ENCODE measurements at places on chromosomes 5 and 9.

DNA sequence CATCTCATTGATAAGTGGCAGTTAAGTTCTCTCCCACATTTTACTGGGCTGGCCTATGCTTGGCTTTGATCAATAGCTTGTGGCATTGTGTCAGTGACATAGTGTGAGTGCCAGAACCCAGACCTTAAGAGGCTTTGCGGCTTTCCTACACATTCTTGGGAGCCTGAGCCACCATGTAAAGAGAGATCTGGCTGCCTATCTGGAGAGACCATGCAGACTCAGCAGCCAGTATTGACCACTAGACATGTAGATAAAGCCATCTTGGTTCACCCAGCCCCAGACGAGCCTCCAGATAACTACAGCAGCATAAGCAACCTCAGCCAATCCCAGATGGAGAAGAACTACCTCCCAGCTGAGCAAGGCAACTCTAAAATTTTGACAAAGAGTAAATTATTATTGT is 28.6 kb downstream of the C9orf153 start:
- no peak for DNase-seq

DNA sequence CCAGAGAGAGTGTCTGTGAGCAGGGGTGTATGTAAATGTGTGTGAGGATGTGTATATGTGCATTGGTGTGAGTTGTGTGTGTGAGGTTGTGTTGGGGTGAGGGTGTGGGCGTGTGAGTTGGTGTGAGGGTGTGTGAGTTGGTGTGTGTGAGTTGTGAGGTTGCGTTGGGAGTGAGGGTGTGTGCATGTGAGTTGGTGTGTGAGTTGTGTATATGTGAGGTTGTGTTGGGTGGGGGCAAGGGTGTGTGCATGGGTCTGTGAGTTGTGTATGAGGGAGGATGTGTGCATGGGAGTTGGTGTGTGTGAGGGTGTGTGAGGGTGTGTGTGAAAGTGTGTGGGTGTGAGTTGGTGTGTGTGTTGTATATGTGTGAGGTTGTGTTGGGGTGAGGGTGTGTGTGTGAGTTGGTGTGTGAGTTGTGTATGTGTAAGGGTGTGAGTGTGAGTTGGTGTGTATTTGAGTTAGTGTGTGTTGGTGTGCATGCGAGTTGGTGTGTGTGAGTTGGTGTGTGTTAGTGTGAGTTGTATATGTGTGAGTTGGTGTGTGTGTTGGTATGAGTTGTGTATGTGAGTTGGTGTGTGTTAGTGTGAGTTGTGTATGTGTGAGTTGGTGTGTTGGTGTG is 161.6 kb upstream of the IER5L start:
- DNase-seq: no peak

DNA sequence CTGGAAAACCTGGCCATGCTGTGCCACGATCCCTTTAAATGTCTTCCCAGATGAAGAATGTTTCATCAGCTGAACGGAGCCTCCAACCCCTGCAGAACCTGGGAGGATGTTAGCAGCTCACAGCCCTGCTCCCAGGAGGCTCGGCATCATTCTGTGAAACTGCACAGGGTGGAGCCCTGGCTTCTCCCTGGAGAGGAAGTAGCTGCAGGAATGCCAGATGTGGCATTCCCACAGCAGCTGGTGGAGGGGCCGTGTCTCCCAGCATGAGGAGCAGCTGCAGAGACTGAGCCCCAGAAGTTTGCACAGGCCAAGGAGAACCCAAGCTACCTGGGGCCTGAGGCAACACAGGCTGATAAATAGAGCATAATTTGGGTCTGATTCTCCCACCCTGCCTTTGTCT is 165.8 kb upstream of the MAP3K1 start:
- DNase-seq: no peak

- DNase-seq: no peak
These were observed 39.3 kb upstream of the DAB2 start for GRCh38 chr5:39464088-39464487.

DNA sequence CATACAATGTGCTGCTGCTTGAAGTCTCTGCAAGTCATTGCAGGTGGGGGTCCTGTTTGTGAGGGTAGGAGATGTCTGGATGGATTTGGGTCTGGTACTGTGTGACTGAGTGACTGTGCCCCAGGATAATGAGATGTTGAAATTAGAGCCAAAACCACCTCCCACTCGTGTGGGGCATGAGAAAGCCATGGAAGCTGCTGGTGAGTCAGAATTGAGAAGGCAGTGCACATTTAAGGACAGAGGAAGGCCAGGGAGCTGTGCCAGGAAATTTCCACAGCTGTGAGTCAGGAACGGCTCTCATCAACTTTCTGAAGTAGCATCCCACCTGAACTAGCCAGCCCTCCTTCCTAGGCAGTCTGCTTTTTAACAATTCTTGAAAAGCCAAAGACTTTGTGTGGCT is 229.8 kb downstream of the DRD1 start:
- DNase-seq: peak; percentile 3

GRCh38 chr5:158841481-158842276 is 258.0 kb downstream of the EBF1 start:
- no peak for DNase-seq

DNA sequence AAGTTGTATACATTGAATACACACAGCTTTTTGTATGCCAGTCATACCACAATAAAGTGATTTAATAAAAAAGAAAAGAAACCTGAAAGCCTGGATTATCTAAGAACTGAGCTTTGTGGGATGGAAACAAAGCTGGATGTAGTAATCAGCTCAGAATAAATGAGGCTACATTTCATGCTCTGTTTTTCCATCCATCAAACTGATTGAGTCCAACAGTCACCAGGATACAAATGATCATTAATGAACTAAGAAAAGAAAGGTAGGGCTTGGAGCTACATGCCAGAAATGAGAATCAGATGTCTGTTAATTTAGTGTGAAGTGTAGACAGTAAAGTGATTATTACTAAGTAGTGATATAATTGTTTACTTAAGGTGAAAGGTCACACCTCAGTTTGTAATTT is 109.8 kb upstream of the TARS1 start:
- no peak for DNase-seq

- DNase-seq: no peak
These were observed 39.5 kb upstream of the GRHPR start for GRCh38 chr9:37382982-37383357.

DNA sequence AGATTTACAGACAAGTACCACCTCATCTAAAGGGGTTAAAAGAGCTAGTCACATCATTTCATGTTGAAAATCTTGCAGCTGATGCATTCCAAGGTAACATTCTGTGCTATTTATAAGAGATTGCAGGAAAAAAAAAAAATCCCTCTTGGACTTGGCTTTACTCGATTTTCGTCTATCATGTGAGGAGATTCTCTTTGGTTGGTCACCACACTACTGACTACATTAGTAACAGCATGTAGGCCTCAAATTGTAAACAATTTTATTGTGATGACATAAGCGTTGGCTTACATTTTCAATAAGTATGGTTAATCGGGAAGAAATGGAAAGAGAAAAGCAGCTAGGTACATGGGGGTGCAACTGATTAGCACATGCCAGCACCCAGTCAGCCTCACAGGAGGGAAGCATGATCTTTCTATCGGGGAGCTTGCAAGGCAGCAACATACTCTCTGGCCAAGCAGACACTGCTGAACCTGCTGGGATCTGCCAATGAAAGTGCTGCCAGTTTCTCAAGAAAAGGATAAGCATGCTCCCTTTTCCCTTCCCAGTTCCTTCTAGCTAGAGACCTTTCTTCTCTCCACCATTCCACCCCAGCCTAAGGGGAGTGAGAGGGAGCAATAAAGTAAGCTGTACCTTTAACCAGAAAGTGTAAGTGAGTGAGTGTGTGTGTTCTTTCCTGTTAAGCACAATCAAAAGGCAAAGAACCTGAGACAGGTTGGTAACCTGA is 7.5 kb downstream of the NREP start:
- peak; percentile 59 for DNase-seq

- no peak for DNase-seq
These were observed 28.8 kb upstream of the CAVIN4 start for GRCh38 chr9:100549048-100549447.

- DNase-seq: no peak
These were observed 118.9 kb upstream of the S1PR3 start for GRCh38 chr9:88872192-88872946.

GRCh38 chr5:173041881-173042762 is 14.0 kb upstream of the CREBRF start:
- peak; percentile 29 for DNase-seq

- DNase-seq: peak; percentile 43
These were observed 356.3 kb downstream of the MAT2B start for GRCh38 chr5:163861670-163862069.

DNA sequence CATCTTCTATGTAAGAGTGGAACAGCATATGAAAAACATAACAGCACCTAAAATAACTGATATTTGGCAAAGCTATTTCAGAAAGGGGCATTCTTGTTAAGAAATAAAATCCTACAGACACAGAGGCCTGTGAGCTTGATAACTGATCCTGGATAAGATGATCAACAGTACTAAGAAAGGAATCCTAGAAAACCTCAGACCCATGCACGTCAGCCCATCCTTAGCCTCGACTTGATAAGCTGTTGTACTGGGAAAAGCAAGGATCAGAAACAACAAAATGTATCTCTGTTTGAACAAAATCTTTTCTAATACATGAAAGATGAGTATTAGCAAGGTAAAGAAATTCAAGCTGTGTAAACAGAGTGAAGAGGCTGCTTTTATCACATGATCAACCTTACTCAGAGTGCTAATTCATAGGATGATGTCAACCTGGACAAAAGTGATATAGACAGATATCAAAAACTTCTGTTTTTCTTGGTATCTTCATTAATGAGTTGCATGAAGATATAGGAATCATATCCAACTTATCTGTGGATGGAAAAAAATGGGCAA is 15.2 kb downstream of the LIFR start:
- no peak for DNase-seq

DNA sequence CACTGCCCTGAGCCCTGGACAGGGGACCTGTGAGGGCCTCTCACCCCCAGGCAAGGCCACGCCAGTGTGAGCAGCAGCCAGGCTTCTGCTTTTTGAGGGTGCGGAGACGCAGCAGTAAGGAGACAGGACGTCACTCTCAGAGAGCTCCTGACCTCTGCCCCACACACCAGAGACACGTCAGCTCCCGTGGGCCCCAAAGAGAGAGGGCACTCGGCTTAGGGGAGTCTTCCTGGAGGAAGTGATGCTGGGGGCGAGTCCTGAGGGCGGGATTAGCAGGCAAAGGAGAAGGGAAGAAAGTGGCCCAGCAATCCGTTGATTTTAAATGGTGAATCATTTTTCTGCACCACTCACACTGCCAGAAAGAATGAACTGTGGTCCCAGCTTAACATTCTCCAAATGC is 24.0 kb upstream of the SLC9A3 start:
- DNase-seq: peak; percentile 41

DNA sequence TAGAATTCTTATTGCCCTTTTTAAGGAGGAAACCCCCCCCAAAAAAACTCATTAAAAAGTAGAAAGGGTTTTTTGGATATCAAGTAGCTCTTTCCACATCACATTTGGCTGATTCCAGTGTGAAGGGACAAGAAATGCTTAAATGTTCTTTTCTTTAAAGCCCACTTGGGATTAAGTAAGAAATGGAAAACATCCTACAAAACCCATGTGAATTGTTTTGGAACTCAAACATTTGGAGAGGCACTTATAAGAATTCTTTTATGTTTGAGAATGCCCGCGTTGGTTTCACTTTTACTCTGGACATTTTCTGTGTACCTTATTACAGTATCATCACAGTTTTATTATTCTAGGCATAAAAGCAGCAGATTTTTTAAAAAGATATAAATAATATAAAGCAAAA is 301.1 kb upstream of the ACTBL2 start:
- DNase-seq: no peak

DNA sequence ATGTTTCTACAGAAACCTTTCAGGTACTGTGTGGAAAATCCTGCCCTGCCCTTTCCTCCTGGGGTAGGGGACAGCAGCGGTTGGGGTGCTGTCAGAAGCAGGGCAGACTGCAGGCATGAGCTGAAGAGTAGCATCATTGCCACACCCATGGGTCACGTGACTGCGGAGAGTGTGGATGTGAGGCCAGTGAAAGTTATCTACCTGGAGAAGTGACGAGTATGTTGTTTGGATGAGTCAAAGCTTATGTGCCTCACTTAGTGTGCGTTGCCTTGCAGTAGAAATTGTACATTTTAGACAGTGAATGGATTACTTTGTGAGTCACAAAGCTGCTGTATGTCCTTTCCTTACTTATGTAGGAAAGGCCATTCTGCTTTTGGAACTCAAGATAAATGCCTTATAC is 21.7 kb upstream of the ACTBL2 start:
- DNase-seq: no peak

DNA sequence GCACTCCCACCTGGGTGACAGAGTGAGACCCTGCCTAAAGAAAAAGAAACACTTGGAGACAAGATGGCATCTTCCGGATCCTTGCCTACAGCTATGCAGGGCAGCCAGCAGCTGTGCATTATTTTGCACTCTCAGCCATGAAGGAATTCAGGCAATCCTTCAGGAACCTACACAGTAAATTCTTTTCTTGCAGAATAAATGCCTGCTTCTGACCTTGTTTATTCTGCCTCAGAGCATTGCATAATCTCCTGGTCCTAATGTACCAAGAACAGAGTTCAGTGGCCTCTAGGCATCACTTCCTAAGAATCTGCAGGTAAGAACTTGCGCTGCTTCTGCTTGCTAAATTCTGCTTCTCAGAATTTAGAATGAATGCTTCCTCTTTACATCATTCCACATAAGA is 16.8 kb downstream of the GLDC start:
- DNase-seq: no peak

DNA sequence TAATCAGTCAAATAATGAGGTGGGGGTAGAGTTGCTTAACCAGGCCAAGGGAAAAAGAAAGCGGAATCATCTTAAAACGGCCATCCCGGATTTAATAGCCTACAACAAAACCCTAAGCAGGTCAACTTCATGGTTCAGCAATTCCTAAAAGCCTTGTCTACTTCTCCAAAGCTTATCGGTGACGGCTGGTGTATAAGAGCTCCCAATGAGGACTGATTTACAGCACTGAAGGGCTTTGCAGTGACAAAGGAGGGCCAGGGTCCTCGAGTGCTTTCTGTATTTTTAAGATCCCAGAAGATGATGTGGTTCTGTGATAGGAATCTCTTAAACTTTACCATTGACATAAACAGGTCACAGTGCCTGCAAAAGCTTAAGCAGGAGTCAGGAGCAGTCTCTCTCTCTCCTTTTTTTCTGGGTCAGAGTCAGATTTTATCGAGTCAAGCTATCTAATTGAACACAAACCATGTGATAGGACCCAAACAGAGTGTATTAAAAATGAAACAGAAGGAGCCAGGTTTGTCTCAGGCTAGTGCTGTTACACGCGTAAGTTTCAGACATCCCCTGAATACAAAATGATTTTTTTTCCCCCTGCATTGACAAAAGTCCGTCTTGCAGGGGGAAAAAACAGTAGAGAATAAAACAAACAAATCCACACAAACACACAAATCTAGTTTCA is 663.6 kb upstream of the ZNF608 start:
- DNase-seq: no peak

DNA sequence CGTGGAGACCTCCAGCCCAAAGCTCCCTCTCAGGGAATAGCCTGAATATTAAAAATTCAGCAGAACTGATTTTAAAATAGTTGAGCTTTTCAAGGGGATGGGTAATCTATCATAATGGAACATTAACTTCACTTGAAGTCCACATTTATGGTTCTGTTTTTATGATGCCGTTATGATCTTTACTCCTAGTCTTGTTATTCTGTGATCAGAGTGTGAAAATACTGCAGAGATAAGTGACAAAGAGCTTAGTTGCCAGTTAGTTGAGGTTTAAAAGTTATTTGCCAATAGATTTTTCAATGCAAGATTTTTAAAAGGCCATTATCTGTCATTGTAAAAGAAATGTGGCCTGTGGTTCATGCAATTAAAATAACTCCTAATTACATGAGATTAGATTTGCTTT is 189.9 kb upstream of the RGMB start:
- no peak for DNase-seq

Data from HCEC 1CT (cell line).